Activated T-cell treated with anti-CD3 and anti-CD28 coated beads for 24 hours (primary cell): ENCODE measurements at places on chromosomes 4 and X.

DNA sequence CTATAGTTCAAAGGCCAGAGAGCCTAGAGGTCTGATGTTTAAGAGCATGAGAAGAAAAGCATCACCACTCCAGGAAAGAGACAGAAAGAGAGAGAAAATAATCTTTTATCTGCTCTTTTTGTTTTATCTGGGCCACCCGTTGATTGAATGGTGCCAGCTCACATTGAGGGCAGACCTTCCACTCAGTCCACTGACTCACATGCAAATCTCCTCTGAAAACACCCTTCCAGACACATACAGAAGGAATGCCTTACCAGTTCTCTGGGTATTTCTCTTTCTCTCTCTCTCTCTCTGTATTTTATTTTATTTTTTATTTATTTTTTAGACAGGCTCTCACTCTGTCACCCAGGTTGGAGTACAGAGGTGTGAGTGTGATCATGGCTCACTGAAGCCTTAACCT, 252.5 kb downstream of the DTHD1 start:
- no peak for DNase-seq

DNA sequence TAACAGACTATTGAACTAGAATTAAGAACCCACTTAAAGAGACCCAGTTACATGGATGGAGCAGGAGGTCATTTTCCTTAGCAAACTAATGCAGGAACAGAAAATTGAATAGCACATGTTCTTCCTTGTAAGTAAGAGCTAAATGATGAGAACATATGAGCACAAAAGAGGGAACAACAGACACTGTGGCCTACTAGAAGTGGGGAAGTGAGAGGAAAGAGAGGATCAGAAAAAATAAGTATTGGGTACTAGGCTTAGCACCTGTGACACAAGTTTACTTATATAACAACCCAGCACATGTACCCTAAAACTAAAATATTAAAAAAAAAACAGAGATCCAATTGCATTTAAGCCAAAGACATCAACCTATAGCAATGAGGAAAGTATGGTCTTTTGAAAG, 26.2 kb downstream of the ARAP2 start:
- no peak for DNase-seq

DNA sequence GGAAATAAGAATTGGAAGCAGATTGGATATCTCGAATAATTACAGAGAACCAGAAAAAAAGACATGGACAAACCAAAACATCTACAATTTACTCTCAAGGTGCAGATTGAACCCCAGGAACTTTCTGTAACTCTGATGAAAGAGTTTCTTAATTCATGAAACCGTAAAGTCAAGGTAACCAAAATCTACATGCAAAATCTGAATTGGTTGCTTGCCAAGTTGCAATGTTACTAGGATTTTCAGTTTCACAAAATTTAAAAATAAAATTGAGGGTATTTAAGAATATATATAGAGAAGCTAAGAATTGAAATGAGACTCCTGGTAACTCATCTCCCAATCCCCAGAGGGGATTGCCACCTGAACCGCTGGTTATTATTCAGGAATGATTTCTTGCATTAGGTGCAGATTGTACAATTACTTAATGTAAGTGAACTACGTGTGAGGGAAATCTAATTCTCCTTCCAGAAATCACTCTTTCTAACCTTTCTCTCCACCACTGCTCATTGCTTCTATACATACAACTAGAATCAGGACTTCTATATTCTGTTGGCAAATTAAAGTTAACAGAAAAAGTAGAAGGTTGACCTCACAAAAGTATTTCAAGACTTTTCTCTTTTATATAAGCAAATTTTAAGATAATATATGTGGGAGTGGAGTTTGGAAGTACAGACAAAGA, 221.5 kb upstream of the NDST4 start:
- DNase-seq, result no peak

DNA sequence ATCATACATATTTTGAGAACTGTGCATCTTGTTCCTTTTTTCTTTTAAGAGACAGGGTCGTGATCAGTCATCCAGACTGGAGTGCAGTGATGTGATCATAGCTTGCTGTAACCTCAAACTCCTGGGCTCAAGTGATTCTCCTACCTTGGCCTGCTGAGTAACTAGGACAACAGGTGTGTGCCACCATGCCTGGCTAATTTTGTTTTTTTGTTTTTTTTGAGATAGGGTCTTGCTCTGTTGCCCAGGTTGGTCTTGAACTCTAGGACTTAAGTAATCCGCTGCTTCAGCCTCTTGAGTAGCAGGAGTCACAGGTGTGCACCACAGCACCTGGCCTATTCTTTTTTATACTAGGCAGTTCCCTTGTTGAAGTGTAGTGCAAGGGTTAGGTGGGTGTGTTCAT, 24.6 kb downstream of the KDM6A start:
- DNase-seq, result no peak

GRCh38 chrX:10168226-10168625, 11.5 kb downstream of the CLCN4 start:
- DNase-seq, result no peak

GRCh38 chrX:150770623-150771022, 77.4 kb downstream of the MTMR1 start:
- DNase-seq, result no peak

GRCh38 chrX:1011691-1012283, 200.7 kb downstream of the CRLF2 start:
- no peak for DNase-seq

DNA sequence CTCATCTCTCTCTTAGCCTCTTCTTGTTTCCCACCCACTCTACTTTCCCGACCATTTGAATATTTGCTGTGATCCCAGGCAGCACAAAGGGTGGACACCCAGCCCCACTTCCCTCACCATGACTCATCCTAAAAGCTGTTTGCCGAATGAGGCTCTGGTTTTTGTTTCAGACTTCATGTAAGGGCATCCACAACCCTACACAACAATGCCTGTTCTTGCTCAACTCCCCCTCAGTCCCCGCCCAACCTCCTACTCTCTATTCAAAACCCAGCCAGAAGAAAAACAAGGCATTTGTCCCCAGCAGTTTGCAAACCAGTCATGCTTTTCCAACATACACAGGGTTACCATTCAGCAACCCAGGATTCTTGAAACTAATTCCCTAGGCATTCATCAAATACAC, 516.5 kb upstream of the CNKSR2 start:
- no peak for DNase-seq

DNA sequence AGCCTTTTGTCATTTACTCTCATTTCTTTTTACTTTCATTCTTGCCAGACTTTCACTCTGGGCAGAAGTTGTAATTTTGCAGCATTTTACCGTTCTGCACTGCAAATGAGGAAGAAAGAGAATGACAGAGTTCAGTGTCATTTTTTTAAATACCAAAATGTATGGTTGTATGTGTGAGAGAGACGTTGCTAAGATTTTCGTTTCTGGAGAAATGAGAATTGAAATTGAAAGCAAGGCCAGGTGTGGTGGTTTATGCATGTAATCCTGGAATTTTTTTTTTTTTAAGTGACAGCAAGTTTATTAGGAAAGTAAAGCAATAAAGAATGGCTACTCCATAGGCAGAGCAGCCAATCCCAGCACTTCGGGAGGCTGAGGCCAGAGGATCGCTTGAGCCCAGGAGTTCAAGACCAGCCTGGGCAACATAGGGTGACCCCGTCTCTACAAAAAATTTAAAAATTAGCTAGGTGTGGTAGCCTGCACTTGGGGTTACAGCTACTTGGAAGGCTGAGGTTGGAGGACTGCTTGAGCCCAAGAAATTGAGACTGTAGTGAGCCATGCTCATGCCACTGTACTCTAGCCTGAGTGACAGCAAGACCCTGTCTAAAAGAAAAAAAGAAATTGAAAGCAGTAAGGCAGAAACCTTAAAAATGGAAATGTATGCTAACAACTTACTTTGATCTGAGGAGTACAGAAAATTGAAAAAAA, 12.9 kb downstream of the DCK start:
- DNase-seq, result no peak

DNA sequence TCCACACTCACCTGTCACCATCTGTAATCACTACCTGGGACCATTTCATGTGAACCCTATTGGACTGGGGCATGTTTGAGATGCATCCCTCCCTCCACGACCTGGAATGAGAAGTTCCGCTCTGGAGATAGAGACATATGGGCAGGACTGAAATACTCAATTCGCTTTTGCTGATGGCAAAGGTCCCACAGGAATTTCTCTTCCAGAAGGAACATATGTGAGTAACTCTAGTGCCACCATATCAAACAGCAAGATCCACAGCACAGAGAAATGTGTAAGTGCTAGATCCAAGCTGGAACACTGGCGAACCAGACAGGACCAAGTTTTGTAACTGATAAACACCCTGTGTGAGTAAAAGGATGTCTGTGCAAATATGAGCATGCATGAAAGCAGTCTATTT, 43.9 kb downstream of the SEL1L3 start:
- DNase-seq, result no peak

GRCh38 chr4:26433556-26433955, 56.7 kb downstream of the CCKAR start:
- no peak for DNase-seq

DNA sequence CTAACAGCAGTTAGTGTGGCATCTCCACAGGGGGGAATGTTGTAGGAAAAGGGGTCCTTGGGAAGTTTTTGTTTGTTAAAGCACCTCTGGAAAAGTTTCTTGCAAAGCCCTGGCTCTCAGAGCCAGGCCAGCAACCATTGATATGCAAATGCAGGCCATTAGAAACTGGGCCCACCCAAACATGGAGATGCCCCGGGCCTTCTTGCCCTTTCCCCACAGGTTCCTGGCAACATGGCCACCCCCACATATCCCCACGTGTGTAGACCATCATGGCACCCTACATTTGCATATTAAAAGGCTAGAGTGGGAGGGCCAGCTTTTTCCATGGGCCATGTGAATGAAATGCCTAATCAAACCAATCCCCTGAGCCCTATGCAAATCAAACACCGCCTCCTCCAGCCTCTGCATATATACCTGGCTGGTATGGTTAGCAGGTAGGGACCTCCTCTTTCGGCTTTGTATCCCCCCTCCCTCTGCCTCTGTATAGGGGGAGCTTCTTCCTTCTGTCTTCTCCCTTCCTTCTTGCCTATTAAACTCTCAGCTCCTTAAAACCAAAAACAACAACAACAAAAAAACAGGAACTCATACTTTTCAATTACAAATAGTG, 44.0 kb upstream of the ZCCHC13 start:
- DNase-seq, result no peak

GRCh38 chr4:101306764-101307615, 40.3 kb downstream of the PPP3CA start:
- DNase-seq, result no peak

DNA sequence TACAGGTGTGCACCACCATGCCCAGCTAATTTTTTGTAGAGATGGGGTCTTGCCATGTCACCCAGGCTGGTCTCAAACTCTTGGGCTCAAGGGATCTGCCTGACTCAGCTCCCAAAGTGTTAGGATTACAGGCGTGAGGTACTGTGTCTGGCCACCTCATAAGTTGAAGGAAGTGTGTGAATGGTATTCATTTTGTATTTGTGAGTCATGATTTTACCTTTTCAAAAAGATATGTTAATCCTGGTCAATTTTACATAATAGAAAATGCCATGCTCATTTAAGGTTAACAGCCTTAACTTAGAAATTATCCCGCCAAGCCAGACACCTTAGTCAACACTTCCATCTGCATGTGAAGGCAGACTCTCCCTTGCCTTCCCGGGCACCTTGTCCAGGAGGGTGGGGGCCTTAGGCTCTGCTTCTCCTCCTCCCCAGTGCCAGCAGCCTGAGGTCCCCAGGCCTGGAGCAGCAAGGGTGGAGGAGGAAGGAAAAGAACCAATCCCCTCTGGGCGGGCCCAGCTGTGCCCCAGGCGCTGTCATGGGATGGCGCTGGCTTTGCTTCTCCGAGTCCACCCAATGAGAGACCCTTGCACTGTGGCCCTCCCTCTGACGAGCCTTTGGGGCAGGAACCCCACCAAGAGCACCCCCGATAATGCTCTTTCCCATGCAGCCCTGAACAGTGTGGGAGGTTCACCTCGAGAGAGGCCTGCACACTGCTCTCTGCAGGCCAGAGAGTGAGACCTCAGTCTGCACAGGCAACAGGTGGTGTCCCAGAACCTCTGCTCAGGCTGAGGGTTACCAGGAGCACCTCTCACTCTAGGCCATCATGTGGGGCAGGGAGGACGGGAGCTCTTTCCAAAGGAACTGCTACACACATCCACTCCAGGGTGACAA, 37.3 kb downstream of the RNF212 start:
- DNase-seq, result no peak
